ENCODE measurements at places on chromosomes 2 and 18.

GRCh38 chr2:133633881-133634409, 65.7 kb upstream of the NCKAP5 start:
- DNase-seq: peak; percentile 58

GRCh38 chr2:172234716-172235691, 132.3 kb upstream of the DLX2 start:
- DNase-seq: no peak

- DNase-seq: no peak
Observed at GRCh38 chr2:191250986-191251385, 5.8 kb downstream of the MYO1B start.

DNA sequence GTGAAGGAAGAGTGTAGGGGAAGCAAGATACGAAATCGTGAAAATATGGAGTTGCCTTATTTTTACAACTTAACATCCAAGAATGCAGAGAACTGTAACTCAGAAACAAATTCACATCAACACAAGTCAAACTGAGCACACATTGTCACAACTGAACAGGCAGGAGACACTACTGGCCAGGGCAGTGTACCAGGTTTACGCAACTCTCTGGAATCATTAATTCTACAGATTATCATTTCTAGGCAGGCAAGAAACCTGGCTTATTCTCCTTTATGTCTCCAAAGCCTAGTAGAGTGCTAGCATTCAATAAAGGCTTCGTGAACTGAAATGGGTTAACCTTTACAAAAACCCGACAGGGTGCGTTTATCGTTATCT, 584 bp downstream of the COA5 start:
- DNase-seq: no peak

- no peak for DNase-seq
Observed at GRCh38 chr2:10475221-10475722, 27.1 kb upstream of the ODC1 start.

GRCh38 chr2:236180076-236180816, 12.1 kb upstream of the GBX2 start:
- peak; percentile 81 for DNase-seq

DNA sequence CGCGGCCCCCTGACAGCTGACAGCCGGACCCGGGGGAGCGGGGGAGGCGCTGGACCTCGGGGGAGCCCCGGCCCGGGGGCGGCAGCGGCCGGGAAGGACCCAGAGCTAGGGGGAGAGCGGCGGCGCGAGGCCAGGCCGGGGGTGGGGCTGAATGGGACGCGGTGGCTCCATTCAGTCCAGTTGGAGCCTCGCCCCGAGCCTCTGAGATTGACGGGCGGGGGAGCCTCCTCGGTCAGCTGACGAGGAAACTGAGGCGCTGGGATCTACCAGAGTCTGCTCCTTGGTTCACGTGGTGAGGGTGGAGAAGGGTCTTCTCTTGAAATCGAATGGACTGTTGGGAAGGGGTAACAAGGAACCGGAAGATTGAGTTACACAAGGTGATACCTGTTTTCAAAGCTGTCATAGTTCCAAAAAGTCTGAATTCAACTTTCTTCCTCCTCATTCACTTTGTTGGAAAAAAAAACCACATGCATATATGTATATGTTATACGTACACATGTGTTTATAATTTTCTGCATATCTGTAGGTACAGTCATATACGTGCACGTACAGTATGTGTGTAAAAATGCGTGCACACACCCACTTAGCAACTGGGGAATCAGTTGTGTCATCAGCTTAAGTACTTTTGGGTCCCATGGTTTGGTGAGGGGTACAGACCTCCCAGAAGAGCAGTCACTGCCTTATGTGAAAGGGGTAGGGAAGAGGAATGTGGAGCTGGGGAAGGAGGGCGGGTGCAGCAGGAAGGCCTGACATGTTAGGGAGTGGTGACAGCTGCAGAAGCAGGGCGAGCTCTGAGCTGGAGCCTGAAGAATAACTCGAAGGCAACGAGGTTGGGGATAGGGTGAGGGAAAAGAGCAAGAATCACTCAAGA, 628 bp downstream of the PPP1R7 start:
- peak; percentile 35 for DNase-seq

GRCh38 chr2:19349911-19350677, 8.3 kb downstream of the OSR1 start:
- no peak for DNase-seq

DNA sequence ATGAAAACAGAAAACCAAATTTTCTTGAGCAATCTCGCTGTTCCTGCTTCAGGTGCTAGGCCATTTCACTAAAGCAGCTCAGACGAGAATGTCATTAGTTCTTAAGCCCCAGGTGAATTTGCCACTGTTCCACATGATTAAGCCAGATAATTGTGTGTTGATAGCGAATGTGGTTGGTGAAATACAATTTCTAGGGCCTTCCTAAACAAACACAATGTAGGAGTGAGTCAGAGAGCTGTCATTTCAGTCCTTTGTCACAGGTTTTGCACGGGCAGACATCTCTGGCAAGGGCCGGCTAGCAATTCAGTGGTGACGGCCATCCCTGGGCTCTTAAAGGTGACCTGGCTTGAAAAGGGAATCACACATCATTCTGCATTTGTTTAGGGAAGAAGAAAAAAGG, 170.7 kb downstream of the TMEM182 start:
- DNase-seq: peak; percentile 13

GRCh38 chr2:96832754-96833507, 10.9 kb downstream of the ANKRD23 start:
- peak; percentile 59 for DNase-seq

DNA sequence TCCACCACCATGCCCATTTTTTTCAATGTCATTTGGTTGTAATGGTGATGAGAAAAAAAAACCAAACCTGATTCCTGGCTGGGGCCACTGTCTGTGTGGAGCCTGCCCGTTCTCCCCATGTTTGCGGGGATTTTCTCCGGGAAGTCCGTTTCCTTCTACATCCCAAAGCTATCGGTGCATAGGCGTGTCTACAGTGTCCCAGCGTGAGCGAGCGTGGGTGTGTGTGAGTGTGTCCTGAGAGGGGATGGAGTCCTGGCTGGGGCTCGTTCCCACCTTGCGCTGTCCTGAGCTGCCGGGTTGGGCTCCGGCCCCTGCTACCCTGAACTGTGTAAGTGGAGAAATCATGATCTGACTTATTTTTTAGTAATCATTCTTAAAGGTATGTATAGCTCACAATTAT, 7.3 kb upstream of the ZAP70 start:
- DNase-seq: no peak

DNA sequence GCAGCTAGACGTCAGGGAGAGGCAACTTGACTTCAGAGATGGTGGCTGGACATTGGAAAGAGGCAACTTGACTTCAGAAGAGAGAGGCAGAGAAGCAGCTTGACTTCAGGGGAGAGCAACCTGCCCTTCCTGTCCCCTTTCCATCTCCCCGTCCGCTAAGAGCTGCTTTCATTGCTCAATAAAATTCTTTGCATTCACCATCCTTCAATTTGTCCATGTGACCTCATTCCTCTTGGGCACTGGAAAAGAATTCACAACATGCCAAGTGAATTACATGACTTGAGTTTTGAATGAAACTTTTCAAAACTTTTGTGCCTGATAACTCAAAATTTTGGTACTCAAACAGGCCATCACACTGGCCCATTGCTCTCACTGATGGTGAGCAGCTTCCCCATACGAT, 158.9 kb downstream of the DPP4 start:
- no peak for DNase-seq

GRCh38 chr2:89837962-89838625, 1146.6 kb downstream of the RPIA start:
- DNase-seq: peak; percentile 46

GRCh38 chr18:51953521-51953920, 386.5 kb upstream of the DCC start:
- no peak for DNase-seq

DNA sequence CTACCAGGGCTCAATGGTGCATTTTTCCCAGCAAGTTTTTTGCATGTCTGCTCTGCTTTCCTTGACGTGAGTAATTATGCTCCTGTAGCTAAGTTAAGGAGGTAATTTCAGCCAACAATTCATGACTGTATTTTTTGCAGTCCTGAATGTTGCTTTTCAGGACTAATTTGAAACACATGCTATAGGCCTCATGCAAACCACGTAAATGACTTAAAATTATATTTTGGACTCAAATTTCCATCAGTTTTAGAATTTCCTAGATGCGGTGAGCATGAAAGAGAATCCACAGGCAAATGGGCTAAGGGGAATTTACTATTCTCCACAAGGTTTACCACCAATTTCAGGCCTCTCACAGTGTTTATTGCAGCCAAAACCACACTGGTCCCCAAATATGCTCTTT, 589.9 kb upstream of the LRRTM1 start:
- no peak for DNase-seq

- DNase-seq: no peak
Observed at GRCh38 chr2:12501469-12502158, 215.1 kb upstream of the TRIB2 start.

- peak; percentile 82 for DNase-seq
Observed at GRCh38 chr2:39069136-39069515, 51.7 kb downstream of the SOS1 start.

GRCh38 chr2:98382739-98383138, 36.5 kb downstream of the CNGA3 start:
- DNase-seq: no peak

DNA sequence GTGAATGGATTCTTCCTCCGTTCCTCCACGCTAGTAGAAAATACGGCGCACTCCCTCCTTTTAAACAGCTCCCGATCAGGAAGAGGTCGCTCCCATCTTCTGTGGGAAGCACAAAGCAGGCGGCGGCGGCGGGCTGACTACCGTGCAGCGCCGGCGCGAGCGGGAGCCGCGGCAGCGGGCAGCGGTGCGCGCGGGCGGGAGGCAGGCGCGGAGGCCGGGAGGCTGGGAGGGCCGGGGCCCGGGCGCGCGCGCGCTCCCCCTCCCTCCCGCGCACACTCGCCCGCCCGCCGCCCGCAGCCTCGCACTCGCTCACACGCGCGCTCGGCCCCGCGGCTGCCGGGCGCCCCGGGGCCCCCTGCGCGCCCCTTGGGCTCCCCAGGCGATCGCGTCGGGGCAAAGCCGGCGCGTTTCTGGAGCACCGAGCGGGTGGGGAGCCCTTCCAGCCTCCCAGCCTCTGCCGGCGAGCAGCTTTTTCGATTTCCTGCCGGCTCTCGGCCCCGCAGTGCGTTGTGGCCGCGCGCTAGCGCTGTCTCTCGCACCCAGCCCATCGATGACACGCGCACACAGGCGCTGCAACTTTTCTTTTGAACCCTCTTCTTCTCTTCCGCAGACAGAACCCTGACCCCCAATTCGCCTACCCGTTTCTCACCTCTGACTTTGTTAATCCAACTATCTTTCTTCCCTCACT, at the start of gene SLC8A1:
Gene SLC8A1 (minus strand): TSS at position 173 of the 688 bp plus-strand sequence.
- peak; percentile 43 for DNase-seq

GRCh38 chr2:122445003-122445402, 689.6 kb downstream of the TSN start:
- no peak for DNase-seq

DNA sequence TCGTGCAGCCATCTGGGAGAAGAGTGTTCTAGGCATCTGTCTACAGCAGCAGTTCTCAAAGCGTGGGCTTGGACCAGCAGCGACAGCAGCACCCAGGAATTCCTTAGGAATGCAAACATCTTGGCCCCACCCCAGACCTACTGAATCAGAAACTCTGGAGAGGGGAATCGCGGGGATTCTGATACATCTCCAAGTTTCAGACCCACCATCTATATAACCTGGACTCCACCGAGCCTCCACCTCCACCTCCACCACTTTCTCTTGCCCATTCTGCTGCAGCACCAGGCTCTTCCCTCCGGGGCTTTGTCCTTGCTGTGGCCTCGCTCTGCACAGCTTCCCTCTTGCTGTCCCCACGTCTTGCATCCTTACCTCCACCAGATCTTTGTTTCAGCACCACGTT, 256.4 kb downstream of the BCL2 start:
- no peak for DNase-seq

DNA sequence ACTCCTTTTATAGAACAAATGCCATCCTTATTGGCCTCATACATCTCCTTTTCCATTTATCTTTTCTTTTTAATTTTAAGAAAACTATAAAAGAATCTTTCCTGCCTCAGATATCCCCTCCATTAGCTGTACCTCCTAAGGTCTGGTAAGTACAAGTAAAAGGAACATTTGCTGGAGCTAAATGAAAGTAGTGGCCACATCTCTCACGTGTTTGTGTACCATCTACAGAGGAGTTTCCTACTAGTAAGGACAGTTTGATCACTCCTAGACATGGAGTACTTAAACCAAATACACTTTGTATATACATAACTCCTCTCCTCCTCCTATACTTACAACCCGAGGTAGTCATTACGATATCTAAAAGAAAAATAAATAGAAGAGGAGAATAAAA, 504.8 kb downstream of the LRRTM4 start:
- DNase-seq: no peak

GRCh38 chr2:28351621-28352020, 41.0 kb upstream of the FOSL2 start:
- DNase-seq: no peak

DNA sequence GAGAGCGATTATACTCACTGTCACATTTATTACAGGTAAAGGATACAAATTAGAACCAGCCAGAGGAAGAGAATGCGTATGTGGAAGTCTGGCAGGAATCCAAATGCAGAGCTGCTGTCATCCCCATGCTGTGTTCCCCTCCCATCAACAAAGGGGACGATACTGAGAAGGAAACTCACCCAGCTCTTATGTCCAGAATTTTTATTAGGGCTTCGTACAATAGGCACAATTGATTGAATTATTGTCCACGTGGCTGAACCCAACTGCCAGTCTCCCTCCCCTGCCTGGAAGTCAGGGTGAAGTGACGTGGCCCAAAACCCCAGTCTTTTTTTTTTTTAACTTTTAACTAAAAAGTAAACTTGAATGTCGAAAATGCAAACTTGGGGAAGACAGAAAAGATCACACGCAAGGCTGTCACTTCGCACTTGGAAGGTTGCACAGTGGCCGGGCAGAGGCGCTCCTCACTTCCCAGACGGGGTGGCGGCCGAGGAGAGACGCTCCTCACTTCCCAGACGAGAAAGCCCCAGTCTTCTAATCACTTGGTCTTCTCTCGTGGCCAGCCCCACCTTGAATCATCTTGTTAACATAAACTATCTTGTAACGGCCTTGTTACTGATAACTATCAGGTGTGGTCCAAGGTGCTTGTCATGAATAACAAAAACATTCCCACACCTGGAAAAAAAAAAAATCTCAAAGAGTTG, 40.0 kb upstream of the ITSN2 start:
- no peak for DNase-seq

DNA sequence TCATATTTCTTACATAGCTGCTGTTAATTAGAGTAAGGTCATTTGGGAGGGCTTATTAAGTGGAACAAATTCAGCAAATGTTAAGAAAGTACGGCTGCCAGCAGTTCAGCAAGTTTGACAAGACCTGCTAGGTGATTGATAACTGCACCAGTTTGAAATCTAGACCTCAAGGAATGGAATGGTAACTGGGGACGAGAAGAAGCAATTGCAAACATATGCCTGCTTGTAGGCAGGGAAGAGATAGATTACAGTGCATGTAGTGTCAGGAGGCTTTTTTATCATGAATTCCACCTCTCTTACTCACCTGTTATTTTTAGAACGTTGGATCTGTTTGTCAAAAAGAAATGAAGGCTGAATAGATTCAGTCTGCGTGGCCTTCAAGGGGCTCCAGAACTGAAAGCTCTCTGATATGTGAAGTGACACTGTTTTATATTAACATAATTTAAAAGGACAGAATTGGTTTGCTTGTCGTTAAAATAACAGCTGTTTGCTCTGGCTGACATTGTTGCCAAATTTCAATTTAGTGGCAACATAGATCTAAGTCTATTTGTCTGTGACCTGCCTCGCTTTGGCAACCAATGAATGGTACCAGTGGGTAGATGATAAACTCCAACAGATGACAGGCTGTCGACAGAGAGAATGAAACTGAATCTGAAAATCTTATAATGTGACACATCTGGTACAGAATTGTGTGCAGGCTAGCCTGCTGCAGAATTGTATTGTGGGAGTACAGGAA, 199.3 kb downstream of the ZNF407 start:
- DNase-seq: peak; percentile 68

Measured in bronchial epithelial cell (primary cell).